CD4-positive, alpha-beta T cell treated with Interleukin-4 for 1 hour (primary cell): ENCODE measurements at places on chromosomes 2 and 18.
A peak's percentile ranks its signal among the peaks of the same experiment; 100 is the strongest.

GRCh38 chr2:217215877-217216276, 356.0 kb upstream of the TNP1 start:
- no peak for DNase-seq

DNA sequence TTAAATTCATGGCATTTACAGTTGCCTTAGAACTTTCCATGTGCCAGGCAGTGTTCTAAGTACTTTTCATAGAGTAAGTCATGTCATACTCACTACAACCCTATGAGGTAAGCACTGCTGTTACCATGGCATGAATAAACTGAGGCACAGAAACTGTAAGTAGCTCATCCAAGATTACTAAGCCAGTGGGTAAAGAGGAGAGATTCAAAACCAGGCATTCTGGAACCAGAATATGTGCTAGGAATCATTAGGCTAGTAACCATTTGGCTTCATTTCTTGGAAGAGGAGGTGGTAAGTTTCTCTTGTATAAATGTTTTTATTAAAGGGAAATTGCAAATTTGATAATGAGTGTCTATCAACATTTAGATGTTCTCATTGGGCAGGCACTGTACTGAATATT, 35.1 kb downstream of the SOX11 start:
- no peak for DNase-seq

- no peak for DNase-seq
Measured at GRCh38 chr2:130981667-130982066, 111.6 kb downstream of the FAM168B start.

DNA sequence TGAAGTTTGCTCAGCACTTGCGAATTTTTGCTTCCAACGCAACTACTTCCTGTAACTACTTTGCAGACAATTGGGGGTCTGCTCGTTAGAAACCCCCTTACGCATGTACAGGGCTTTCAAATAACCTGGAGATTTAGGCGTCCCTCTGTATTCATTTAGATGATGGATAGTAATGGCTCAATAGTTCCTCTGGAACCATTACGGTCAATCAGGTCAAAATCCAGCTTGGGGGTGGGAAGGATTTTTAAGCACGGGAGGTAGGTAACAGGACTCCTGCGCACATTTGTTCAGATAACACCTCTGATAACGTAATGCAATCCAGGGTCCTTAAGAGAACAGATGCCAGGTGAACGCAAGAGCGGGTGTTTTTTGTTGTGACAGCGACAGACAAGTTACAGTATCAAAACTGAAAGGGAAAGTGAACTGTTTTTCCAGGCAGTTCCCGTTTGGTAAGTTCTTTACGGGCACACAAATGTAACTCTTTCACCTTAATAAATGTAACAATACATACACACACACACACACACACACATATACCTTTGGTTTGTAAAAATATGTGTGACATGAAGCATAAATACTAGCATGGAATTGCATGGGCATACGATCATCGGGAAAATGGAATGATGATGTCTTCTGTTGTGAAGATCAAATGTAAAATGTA, 3.8 kb upstream of the OSR1 start:
- no peak for DNase-seq

DNA sequence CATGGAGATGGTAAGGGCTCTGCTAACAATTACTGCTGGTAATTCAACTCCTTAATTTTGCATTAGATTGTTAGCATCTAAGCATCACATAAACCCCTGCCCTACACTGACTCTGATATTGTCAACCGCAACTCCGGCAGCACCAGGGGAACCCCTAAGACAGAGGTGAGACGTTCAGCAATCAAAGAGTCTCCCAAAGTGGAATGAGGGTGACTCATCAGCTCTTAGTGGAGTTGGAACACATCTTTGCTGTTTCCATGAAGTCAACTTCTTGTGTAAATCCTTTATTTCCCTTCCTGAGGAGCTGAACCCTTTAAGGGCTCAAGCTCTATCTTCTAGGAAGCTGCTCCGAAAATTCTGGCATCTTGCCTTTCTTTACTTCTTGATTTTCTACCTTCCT, 52.1 kb downstream of the ABCG8 start:
- no peak for DNase-seq

GRCh38 chr2:181058378-181059269, 78.2 kb downstream of the UBE2E3 start:
- DNase-seq = peak; percentile 69

DNA sequence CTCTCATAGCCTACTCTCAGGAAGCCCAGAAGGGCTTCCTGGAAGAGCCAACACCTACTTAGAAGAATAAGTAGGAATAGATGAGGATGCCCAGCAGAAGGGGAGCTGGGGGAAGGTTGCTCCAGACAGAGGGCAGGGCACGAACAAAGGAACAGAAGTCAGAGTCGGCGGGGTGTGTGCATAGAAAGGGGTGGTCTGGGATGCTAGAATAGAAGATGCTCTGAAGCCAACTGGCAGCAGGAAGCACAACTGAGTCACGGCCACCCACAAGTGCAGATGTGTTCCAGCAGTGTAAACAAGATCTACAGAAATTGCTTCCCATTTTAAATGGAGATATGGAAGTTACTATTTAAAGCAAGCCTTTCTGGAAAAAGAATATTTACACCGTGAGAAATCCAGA, 131.0 kb downstream of the ZNF532 start:
- DNase-seq = no peak

GRCh38 chr2:31413862-31414550, 536 bp downstream of the XDH start:
- DNase-seq = peak; percentile 20

- no peak for DNase-seq
Measured at GRCh38 chr2:185689906-185690539, 48.6 kb upstream of the FSIP2 start.

- no peak for DNase-seq
Measured at GRCh38 chr2:46929612-46930011, 14.0 kb upstream of the MCFD2 start.

DNA sequence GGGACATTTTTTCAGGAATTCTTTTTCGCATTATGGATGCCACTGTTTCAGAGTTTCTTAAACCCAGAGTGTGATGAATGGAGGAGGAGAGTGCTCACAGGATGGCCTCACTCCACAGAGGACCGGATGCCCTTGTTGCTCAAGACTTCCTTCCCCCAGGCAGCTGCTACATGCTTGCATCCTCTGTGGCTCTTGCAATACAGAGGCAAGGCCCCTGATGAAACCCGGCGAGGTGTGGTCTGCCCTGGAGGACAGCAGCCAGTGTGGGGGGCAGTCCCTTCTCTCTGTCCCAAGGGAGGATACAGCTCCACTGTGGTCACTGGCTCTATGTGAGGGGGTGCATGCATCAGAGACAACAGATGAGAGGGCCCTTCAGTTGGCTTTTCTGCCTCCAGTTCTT, 109.6 kb downstream of the SH3RF3 start:
- peak; percentile 74 for DNase-seq

GRCh38 chr2:118967124-118967880, 25.3 kb downstream of the MARCO start:
- DNase-seq = no peak
